Effector CD4-positive, alpha-beta T cell (primary cell): ENCODE measurements at places on chromosomes 5 and 9.

DNA sequence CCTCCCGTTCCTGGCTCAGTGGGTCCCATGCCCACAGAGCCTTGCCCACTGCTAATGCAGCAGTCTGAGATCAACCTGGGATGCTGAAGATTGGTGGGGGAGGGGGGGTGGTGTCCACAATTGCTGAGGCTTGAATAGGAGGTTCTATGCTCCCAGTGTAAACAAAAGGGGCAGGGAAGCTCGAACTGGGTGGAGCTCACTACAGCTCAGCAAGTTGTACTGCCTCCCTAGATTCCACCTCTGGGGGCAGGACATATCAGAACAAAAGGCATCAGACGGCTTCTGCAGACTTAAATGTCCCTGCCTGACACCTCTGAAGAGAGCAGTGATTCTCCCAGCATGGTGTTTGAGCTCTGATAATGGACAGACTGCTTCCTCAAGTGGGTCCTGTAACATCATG, 885.6 kb upstream of the COX7C start:
- DNase-seq: no peak

GRCh38 chr9:32581512-32582143, 8.7 kb upstream of the NDUFB6 start:
- DNase-seq: peak; percentile 10

DNA sequence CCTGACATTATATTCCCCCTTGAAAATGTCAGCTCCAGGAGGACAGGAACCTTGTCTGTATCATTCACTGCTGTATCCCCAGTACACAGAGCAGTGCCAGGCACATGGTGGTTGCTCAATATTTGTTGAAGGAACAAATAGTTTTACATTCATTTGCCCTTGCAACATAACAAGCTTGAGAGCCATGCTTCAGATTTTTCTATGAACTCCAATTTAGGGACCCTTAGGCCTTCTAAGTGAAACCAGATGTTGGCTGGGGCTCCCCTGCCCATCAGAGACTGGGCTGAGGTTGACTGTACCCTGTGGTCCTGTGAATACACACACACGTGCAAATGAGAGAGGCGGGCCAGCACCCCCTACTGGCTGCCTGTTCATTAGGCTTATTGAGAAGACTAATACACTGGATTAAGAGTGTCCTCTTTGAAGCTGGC, 214.9 kb upstream of the WWC1 start:
- no peak for DNase-seq

GRCh38 chr9:83296123-83296522, 233.2 kb upstream of the RASEF start:
- DNase-seq: no peak

DNA sequence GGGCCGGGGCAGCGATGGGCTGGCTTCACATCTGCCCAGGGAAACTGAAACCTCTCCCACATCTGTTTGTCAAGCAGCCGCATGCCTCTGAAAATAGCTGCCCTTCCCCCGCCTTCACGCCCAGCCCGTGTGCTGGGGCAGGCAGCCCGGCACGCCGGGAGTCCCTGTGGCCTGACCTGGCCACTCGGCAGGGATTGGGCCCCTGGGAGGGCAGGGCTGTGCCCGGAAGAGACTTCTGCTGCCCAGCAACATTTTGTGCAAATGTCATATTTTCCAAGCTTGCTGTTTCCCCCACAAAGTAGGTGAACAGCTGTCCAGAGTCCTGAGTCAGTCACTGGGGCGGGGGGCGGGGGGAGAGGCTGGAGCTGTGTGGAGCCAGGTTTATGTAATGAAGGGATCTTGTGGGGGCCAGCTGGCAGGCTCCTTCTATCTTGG, 8.2 kb downstream of the COL27A1 start:
- DNase-seq: no peak

DNA sequence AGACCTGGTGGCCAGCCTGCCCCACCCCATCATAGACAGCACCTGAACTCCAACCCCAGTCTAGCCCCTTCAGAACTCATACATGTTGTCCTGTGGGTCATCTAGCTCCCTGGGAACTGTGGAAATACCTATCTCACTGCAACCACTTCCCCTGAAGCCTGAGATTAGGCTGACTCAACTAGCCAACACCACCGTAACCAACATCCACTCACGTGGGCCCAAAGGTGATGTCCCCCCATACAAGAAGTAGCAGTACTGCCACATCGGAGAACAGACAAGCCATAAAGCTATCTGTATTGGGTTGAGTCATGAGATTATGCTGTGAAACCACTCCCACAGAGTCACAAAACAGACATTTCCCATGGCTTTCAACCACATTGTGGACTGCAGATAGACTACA, 46.6 kb downstream of the OSMR start:
- no peak for DNase-seq

- DNase-seq: peak; percentile 60
Measured at GRCh38 chr5:178204935-178205748, 809 bp downstream of the HNRNPAB start.

- no peak for DNase-seq
Measured at GRCh38 chr5:59569608-59570334, 323.8 kb downstream of the PDE4D start.

GRCh38 chr5:59648949-59649921, 244.3 kb downstream of the PDE4D start:
- DNase-seq: no peak

DNA sequence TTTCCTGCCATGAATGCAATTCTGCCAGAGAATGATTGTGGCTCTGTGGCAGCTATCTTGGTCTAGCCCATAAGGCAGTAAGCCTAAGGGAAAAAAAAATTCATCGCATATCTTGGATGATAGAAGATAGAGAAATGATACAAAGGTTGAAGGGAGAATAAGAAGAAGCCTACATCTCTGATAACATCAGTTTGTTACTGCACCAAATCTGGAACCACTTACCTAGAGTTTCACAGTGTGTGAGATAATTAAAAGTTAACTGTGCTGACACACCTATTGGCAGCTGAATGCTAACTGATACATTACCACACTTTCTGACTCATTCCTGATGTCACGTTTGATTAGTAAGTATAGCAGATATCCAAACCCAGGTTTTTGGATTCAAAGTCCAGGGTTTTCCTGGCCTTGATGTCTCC, 91.6 kb upstream of the TAF11L2 start:
- no peak for DNase-seq

DNA sequence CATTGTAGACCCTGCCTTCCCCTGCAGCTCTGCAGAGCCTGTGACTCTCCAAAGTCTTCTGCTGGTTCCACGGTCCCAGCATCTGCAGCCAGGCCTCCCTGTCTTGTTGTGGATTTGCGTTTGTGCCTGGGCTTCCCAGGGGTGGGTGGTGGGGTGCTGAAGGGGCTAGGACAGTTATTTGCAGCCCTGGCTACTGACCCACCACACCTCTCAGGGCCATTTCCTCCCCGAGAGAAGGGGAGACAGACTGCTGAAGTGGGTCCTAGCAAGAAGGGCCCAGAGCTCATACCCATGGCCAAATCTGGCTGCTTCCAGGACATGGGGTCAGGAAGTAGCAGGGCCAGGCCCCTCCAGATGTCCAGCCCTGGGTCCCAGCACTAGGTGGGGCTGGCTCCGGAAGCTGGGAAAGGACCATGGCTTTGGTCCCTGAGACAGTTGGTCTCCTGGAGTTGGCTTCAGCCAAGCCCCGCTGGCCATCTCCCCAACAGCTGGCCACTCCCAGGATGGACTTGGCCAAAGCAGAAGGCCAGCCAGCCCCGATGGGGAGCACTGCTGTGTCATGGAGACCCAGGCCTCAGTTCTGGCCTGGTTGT, 26.3 kb downstream of the GSN start:
- no peak for DNase-seq

DNA sequence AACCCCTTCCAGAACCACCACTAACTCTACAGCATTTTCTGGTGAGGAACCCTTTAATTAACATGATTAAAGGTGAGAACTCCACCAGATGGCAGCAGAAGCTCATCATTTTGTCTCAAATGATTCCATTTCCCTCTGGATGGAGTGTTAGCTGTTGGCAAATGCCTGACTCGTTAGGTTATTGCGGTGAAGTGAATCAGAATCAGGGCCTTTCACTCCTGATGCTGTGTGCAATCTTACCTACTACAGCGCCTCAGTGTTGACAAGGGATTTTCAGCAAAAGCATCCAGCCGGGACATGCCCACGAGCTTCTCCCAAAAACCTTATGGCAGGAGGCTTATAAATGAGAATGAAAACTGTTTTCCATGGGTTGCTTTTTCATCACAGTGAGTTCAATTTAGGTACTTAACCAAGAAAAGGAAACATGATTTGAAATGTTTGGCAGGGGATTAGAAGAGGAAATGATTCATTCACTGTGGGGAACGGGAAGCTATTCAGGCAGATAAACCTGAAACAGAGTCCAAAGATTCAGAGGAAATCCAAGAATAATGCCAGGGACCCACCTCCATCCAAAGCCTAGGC, 48.0 kb upstream of the CAST start:
- DNase-seq: peak; percentile 25

- no peak for DNase-seq
Measured at GRCh38 chr5:157067005-157067404, 8.1 kb upstream of the HAVCR1 start.

GRCh38 chr5:132100672-132101261, 27.2 kb downstream of the CSF2 start:
- no peak for DNase-seq

DNA sequence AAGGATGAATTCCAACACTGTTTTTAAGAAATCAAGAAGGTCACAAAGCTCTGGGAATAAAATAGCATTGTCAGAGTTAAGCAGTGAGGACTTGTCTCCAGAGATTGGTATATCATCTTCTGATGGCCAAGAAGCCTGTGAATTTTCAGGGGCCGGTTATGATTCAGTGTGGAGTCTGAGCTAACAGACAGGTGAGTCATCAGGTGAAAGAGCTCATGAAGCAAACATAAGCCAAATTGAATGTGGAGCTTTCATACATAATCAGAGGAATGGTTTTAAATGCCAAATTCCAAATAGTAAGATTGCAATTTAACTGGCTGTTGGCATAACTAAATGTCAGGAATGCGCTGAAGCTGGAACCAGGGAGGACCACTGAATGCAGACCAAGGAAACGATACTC, 494.2 kb downstream of the MTRR start:
- DNase-seq: no peak

DNA sequence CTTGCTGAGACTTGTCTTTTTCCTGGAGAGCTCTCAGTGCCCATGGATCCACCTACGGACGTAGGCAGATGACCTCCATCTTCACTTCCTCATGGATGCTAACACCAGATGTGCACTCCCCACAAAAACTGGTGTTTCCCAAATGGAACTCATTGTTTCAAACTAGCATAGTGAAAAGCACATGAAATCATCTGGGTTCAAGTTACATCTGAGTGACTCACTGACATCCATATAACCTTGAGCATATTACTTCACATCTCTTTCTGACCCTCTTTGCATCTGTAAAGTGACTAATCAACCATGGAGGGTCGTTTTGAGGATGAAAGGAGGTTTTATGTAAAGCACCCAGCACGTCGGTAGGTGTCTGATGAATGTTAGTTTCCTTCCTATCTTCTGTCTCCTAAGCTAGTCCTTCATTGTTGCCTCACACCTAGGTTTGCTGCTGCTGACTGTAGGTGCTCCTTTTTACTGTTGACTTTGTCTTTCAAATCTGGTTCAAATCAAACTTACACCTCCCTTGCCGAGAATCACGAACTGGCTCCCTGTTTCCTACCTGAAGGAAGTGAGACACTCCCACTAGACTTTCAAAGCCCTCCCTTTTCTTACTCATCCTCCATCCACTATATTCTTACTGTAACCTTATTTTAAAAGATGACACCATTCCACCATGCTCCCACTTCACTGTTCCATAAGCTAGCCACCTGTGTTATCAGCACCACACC, 10.3 kb downstream of the OCLN start:
- no peak for DNase-seq

- DNase-seq: no peak
Measured at GRCh38 chr9:11946531-11946930, 746.7 kb upstream of the TYRP1 start.

DNA sequence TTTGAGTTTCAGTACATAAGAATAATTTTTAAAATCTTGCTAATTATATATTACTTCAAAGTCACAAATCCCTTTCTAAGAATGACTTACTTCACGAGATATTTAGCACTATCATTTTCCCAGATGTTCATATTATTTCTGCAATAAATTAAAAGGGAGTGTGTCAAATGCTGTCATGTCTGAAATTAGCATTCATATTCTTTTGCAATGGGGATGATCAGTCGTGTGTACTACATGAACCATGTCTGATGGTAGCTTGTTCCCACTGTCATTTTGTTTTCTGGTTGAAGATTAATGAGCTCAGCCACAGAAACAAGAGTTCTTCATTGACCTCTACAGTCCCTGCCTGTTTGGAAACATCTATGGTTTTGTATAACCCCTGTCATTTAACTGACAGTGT, 30.1 kb downstream of the OTULINL start:
- no peak for DNase-seq

DNA sequence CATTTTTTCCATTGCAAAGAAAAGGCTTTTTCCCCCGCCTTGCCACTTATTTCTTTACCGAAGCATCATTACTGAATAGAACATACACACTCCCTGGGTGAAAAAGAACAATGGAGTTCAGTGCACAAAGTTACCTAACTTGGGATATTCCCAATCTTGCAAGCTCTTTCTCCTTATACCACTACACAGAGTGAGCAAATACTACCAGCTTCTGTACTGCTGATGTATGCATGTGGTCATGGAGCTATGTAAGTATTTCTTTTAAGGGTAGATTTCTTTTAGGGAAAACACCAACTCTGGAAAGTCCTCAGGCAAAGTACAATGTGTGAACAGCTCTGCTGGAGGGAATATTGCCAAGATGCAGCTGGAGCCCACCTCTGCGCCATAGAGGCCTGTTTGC, 81.1 kb downstream of the AOPEP start:
- no peak for DNase-seq

DNA sequence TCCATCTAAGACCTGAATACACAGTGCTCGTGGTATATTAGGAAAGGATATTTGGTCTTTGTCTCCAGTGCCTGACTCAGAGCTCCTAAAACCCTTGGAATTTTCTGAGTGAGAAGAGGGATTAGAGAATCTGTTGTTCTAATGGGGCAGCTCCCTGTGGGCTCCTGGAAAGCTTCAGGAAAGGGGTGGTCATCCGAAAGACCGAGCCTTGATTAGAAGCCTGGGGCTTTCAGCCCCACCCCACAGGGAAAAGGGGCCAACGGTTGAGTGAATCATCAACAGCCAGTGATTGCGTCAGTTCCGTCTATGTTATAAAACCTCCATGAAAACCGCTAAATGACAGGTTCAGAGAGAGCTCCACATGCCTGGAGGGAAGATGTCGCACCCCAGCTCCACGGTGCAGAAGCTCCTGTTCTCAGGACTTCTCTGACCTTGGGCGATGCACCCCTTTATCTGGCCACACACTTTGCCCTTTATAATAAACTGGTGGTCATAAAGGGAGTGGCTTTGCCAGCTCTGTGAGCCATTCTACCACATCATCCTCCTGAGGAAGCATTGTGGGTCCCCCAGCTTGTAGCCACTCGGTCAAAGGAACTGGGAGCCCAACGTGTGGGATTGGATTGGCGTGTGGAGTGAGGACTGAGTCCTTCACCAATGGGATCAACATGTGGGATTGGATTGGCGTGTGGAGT, 71.0 kb upstream of the ICE1 start:
- no peak for DNase-seq

DNA sequence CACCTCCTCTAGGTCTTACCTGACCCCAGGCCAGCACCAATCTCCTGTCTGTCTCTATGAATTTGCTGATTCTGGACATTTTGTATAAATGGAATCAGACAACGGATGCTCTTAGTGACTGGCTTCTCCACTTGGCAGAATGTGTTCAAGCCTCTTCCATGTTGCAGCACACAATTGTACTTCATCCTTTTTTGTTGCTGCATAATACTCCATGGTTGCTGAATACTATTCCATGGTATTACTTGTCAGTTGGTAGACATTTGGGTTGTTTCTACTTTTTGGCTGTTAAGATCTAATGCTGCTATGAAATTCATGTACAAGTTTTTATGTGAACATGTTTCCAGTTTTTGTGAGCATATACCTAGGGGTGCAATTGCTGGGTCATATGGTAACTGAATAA, 34.3 kb upstream of the FCN1 start:
- DNase-seq: no peak
